ENCODE measurements at places on chromosomes 1 and 21. TPM values are rescaled to one million over a fixed set of nuclear protein-coding genes. Genes with fewer than 3 reads are reported as not detected.
A peak's percentile ranks its signal among the peaks of the same experiment; 100 is the strongest.

Gene LAPTM5
- 80.5 TPM for total RNA-seq

Gene TSSK3
- 0.67 TPM for total RNA-seq

DNA sequence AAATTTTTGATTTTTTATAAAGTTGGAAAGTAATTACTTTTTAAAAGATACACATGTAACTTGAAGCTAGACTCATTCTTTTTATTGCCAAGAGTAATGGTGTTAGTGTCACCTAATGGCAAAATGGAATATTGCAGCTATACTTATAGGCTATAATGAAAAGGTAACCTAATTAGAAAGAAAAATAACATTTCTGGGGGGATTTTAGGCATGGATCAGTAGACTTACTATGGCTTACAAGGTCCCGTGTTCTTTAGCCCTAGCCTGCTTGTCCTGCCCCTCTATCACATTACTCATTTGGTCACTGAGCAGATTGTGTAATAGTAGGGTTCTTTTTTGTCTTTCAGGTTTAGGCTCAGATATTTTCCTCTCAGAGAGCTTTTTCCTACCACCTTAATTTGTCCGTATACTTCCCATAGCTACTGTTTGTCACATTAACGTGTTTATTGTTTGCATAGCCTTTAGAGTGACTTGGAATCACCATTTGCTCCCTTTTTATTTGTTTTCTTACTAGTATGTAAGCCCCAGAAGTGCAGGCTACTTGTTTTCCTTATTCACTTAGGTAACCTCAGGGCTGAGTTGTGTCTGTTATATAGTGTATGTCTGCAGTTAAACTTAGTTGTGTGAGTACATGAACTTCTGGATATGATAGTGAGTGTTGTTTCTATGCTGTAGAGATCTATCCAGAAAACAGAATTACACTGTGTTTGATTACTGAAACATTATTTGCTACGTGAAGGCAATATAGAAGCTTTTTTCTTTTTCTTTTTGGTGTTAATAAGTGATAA, 58.7 kb downstream of the RABGAP1L start:
- no peak for DNase-seq

GRCh38 chr1:200831091-200831490, 41.7 kb upstream of the GPR25 start:
- no peak for DNase-seq

Gene HEYL
- total RNA-seq, result 1.3 TPM

DNA sequence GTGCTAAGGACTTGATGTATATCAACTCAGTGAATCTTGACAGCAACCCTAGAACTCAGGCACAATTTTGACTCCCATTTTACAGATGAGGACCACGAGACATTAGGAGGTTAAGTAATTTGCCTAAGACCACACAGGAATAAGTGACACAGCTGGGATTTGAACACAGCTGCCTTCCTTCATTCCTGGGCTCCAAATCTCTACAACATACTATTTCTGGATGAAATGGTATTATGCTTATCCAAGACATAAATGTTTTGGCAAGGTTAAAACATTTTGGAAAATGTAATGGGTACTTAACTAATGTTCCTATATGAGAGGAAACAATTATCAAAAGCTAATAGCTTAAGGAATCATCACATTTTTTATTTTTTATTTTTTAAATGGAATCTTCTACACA, 4.8 kb downstream of the CLDN8 start:
- no peak for DNase-seq

DNA sequence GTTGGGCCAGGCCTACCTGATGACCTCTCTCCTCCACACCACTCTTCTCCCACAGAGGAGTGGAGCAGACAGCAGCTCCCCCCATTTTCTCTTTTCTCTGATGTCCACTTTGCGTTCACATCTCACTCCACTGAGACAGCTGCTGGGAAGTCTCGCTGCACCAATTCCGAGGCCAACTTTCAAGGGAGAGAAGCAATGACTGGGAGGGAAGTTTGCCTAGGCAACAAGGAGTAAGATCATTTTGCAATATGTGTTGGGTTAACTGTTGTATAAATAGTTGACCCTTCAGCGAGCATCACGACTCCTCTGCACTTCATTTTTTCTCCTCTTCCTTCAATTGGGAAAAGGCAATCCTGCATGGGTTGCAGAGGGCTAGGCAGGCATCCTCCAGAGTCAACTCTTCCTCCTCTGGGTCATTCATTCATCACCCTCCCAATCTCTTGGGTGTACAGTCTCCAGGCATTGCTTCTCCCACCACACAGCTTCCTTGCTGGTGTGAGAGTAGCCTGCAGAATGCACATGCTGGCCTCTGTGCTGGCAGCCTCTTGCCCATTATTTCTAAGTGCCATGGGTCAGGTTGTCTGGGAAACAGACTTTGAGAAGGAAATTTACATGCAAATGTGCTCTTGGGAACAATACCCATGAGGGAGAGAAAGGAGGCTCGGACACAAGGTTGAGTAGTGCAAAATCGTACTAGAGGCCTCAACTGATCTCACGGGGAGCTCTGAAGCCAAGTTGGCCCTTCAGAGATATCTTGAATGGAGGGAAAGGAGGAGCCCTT, 75.8 kb upstream of the BCAR3 start:
- DNase-seq, result no peak

Gene LCE3D
- total RNA-seq, result not detected

DNA sequence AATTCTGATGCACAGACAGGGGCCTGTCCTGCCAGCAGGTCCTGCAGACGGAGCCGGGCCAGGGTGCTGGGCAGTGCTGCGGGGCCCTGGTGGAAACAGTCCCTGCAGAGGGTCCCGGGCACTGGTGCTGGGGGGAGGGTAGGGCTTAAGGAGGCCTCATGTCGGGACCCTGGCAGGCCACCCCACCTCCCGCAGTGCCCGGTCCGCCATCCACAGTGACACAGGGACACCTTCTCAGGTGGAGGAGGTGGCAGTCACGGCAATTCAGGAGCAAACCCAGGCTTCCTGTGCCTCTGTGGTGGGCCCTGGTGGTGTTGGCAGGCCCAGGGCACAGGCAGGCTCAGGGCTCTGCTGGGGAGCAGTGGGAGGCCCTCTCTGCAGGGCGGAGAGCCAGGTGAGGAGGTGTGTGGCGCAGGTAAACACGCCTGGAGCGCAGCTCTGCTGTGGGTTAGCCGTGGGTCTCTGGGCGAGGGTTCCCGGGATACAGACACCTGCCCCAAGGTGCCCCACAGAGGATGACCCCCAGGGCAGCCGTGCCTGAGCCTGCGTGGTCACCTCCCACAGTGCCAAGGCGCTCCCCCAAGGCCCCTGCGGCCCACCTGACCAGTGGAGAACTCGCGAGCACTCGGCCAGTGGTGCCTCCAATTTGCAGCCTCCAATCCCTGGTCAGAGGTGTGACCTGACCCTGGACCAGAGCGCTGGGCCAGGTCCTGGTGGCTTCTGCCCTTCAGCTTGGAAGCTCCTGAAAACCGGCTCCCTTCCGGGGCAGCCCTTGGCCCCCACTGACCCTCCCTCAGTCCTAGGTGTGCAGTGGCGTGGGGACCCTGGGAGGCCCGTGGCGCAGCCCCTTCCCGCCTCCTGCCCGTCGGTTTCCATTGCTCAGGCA, 19.2 kb downstream of the COL18A1 start:
- DNase-seq, result no peak

Gene SYNJ1
- 23.0 TPM for total RNA-seq

- peak; percentile 21 for DNase-seq
These were observed 4.6 kb downstream of the FCRLB start for GRCh38 chr1:161725908-161726472.

Data from endothelial cell (in vitro differentiated cells).